ENCODE measurements at places on chromosomes 2 and 18.

GRCh38 chr18:59293317-59293716 is 20.1 kb upstream of the RAX start:
- no peak for DNase-seq

DNA sequence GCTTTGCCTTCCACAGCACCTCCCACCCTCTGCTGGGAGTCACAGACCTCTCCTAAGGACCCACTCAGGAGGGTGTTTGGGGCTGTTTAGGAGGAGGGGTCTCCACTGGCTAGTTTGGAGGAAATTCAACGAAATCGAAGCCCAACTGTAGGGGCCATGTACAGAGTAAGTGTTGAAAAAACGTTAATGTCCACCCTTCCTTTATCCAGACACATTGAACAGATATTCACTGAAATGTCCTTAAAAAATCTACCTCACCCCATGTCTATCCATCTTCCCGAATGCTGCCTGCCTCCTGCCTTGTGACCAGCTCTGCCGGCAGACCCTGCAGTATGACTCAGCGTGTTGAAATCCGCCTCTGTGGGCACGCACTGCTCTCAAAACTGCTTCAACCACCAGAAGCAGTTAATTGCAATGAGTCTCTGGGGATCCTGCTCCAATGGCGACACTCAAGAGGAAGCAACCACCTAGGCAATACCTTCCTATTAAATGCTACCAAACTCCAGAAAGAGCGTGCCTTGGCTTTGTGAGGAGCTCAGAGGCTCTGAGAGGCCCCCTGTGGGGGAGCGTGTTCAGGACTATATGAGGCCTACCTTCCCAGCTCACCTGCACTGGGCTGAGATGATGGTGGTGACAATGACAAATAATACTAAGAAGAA is 61.4 kb upstream of the RTN4 start:
- DNase-seq = no peak

- DNase-seq = no peak
Measured at GRCh38 chr2:19478409-19478808, 120.0 kb upstream of the OSR1 start.

GRCh38 chr18:2910261-2910660 is 63.5 kb downstream of the EMILIN2 start:
- no peak for DNase-seq

GRCh38 chr2:182587831-182588230 is 128.2 kb upstream of the DNAJC10 start:
- DNase-seq = no peak

- DNase-seq = no peak
Measured at GRCh38 chr18:13279181-13280069, 60.9 kb downstream of the LDLRAD4 start.

DNA sequence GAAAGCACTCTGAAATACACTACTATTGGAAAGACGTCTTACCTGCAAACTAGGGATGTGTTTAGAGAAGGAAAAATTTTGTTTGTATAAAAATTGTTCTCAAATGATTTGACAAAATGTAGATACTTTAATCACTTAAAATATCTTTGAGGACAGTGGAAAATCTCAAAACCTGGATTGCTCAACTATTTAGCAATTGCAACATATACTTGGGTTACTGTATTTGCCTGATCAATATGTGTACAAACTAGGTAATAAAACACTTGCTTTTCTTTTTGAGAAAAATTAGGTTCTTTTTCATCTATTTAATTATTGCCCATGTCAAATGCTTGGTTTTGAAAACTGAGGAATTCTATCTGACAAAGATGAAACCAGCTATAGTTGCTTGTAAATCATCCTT is 60.9 kb downstream of the CPS1 start:
- no peak for DNase-seq

GRCh38 chr2:48080534-48081316 is 174.4 kb upstream of the FBXO11 start:
- no peak for DNase-seq

DNA sequence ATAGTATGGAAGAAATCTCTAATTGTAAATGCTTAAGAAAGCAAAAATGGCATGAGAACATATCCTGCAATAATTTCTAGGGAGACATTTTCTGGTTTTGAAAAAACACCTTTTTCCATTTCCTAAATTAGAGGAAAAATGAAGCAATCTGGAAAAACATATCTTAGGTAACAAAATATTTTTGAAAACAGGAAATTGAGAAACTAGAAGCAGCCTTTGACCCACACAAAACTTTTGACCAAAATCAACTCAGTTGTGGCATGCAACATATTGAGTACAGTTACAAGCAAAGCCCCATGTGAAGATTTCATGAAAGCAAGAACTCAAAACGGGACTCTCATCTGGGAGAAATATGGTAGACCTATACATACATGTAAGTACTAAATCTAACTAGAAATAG is 28.6 kb upstream of the CHAC2 start:
- no peak for DNase-seq

DNA sequence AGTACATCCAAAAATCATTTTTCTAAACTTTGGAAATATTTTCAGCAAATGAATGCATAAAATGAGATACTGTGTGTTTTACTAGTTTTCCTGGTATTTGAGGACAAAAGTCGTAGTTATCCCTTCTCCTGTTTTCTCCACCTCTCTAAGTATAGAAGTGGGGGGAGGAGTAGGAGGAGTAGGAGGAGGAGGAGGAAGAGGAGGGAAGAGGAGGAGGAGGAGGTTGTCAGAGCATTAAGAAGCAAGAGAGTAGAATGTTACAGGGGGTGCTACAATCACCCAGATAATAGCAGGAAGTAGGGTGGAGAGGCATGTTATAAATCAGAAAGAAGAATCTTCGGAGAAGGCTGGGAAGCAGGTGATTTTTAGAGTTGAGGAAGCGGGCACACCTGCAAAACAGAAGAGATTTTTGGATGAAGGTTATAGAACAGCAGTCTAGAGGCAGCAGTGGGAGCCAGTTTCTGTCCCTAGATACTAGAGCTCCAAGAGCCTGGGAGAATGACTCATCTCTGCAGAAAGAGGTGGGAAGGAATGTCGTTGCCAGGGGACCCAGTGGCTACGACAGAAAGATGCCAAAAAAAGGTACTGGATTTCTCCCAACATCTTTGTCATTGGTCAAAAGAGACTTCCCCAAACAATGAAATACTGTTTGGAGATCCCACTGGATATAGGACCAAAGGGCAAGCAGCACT is 44.2 kb upstream of the AQP4 start:
- DNase-seq = no peak

- DNase-seq = no peak
Measured at GRCh38 chr18:55318951-55319441, 269.0 kb downstream of the TCF4 start.

DNA sequence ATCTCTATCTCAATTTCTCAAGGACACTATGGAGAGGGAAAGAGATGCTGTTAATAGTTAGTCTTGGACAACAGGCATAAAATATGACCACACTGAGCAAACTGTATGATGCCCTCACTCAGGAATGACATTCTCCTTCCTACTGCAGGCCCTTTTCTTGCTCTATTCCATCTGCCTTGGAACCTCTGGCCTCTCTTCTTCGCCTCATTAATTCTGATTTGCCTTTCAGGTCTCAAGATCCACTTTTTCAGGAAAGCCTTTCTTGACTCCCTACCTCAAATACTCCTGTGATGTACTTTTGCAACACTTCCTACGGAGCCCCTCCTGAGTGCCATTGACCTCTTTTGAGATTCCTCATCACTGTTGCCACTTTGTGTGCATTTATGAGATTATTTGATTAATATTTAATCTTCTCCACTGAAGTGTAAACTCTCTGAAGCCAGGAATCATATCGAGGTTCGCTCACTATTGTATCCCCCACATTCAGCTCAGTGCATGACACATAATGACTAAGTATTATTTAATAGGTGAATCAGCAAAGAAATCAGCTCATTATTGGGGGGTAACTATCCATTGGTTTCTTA is 21.3 kb upstream of the SPP2 start:
- no peak for DNase-seq

GRCh38 chr2:57177176-57177575 is 869.4 kb upstream of the VRK2 start:
- no peak for DNase-seq

Data from activated CD4-positive, alpha-beta T cell treated with anti-CD3 and anti-CD28 coated beads for 1 hour (primary cell).